Smooth muscle cell of bladder (primary cell): ENCODE measurements at places on chromosomes 2 and 18. TPM values are rescaled to one million over a fixed set of nuclear protein-coding genes. Genes with fewer than 3 reads are reported as not detected.

CXCR4 gene
- 0.92 TPM in 1 of 2 replicates, not detected in the other for total RNA-seq

MFSD6 gene
- 13.2 and 15.1 TPM in 2 replicates for total RNA-seq

CHRNG gene
- not detected in 2 replicates for total RNA-seq

SERPINB13 gene
- total RNA-seq, result not detected in 2 replicates

ANKRD53 gene
- 0.14 and 0.37 TPM in 2 replicates for total RNA-seq
